Thoracic aorta endothelial cell (primary cell): ENCODE measurements at places on chromosomes 16 and 17. TPM values are rescaled to one million over a fixed set of nuclear protein-coding genes. Genes with fewer than 3 reads are reported as not detected.

Gene KRT9
- not detected in 2 replicates for total RNA-seq

Gene C16orf78
- not detected in 2 replicates for total RNA-seq

Gene SENP3
- 66.1 and 78.8 TPM in 2 replicates for total RNA-seq

Gene AATK
- total RNA-seq, result 2.1 and 3.8 TPM in 2 replicates

Gene PERCC1
- total RNA-seq, result not detected in 2 replicates

Gene KRTAP4-9
- not detected in 2 replicates for total RNA-seq

Gene MT1M
- total RNA-seq, result 2.4 and 2.5 TPM in 2 replicates

Gene IGSF6
- not detected in 2 replicates for total RNA-seq

Gene TNFRSF12A
- 62.6 and 76.2 TPM in 2 replicates for total RNA-seq

Gene TSPOAP1
- not detected in 2 replicates for total RNA-seq

Gene KIF1C
- 86.4 and 132 TPM in 2 replicates for total RNA-seq

Gene IL17C
- not detected in 2 replicates for total RNA-seq

Gene SLC47A2
- not detected in 2 replicates for total RNA-seq

Gene P2RX5
- 0.27 and 1.7 TPM in 2 replicates for total RNA-seq

Gene TM4SF5
- not detected in 2 replicates for total RNA-seq

Gene KRT33A
- not detected in 2 replicates for total RNA-seq

Gene HSD17B1
- total RNA-seq, result 0.53 and 0.57 TPM in 2 replicates

Gene ACSM2B
- 0.07 TPM in 1 of 2 replicates, not detected in the other for total RNA-seq

Gene FBXW10
- not detected in 2 replicates for total RNA-seq

Gene YPEL2
- total RNA-seq, result 54.6 and 67.2 TPM in 2 replicates

Gene KRTAP2-2
- not detected in 2 replicates for total RNA-seq

Gene SKAP1
- 0.36 TPM in 1 of 2 replicates, not detected in the other for total RNA-seq

Gene TTYH2
- total RNA-seq, result 1.5 and 5.5 TPM in 2 replicates

Gene STH
- total RNA-seq, result not detected in 2 replicates

Gene CCR7
- total RNA-seq, result not detected in 2 replicates

Gene MYO15A
- 0.22 and 0.27 TPM in 2 replicates for total RNA-seq

Gene HOXB5
- total RNA-seq, result 0.13 and 1.5 TPM in 2 replicates

Gene KRTAP17-1
- total RNA-seq, result not detected in 2 replicates

Gene KRT31
- not detected in 2 replicates for total RNA-seq

Gene CACNB1
- total RNA-seq, result 2.0 and 4.2 TPM in 2 replicates

Gene TSC2
- 56.4 and 61.7 TPM in 2 replicates for total RNA-seq

Gene ACACA
- total RNA-seq, result 74.7 and 107 TPM in 2 replicates

Gene CCL16
- 1.1 and 1.5 TPM in 2 replicates for total RNA-seq

Gene NOTUM
- not detected in 2 replicates for total RNA-seq
